ENCODE measurements at places on chromosomes 5 and 9. TPM values are rescaled to one million over a fixed set of nuclear protein-coding genes. Genes with fewer than 3 reads are reported as not detected.

DNA sequence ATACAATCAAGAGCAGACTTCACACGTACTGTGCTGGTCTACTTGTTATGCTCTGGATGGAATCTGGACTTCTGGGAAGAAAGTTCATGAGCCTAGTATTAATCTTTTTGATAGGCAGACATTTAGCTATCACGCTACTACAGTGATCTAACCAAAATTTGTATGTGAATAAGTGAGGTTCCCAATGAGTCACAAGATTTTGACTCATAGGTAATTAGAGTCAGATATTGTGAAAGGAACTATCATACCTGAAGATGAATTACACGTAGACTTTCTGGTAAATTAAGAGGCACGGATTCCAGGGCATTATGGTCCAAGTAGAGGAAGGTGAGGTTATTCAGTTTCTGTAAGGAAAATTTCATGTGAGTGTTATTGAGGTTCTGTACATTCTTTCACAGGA is 18.4 kb downstream of the OGN start:
- no peak for DNase-seq

- DNase-seq = peak; percentile 60
Measured at GRCh38 chr5:177357459-177358351, at the start of gene RGS14. Gene RGS14, plus strand, starts transcription at chr5:177357924. Its CDS starts 101 bp downstream, at chr5:177358025.

DNA sequence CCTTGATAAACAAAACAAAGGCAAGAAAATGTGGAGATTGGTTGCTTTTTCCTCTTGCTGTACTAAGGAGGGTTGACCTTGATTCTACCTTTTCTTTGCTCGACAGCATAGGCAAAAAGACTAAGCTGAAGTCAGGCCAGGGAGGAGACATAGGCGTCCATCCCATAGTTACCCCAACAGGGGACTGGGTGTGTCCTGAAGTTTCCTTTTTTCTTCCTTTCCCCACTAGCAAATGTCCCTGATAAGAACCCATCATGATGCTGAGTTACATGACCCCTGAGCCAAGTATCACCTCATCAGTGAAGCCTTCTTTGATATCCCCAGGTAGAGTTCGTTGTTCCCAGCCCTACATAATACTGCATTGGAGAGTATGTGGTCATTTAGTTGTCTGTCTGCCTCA is 9.9 kb upstream of the SHROOM1 start:
- no peak for DNase-seq

DNA sequence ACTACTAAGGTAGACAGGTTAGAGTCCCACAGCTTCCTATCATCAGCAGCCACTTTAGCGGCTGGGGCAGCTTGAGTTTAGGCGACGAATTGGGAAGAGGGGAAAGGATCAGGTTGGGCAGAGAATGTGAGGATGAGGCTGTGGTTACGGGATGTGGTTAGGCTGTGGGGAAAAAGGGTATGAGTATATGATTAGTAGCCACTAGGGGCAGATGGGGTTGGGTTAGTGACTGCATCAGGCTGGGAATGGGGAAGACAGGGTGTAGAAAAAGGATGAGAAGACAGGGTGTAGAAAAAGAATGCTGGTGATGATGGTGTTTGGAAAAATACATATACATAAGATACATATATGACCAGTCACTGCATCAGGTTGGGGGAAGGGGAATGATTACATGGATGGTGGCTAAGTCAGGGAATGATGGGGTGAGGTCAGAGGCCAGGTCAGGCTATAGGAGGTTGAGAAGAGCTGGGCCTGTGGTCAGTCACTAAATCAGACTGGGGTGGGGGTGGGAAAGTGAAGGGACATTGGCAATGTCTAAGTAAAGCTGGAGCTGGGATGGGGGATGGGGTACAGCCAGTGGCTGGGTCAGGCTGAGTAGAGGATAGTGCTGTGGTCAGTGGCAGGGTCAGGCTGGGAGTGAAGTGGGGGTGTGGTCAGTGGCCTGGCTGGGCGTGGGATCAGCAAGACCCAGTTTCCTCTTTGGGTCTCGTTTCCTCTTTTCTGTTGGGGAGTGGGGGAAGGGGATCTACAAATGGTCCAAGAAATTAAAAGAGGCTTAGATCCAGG is 2.1 kb downstream of the TLN1 start:
- no peak for DNase-seq

PCDHB14 gene
- total RNA-seq = not detected

ENTPD8 gene
- total RNA-seq = not detected

PRELID2 gene
- total RNA-seq = 1.2 TPM
